Stimulated activated CD4-positive, alpha-beta T cell treated with anti-CD3 and anti-CD28 coated beads, Interleukin-1b, Interleukin-23, amount 100 ng/mL, for 48 hours (primary cell): ENCODE measurements at places on chromosomes 11 and 22.

DNA sequence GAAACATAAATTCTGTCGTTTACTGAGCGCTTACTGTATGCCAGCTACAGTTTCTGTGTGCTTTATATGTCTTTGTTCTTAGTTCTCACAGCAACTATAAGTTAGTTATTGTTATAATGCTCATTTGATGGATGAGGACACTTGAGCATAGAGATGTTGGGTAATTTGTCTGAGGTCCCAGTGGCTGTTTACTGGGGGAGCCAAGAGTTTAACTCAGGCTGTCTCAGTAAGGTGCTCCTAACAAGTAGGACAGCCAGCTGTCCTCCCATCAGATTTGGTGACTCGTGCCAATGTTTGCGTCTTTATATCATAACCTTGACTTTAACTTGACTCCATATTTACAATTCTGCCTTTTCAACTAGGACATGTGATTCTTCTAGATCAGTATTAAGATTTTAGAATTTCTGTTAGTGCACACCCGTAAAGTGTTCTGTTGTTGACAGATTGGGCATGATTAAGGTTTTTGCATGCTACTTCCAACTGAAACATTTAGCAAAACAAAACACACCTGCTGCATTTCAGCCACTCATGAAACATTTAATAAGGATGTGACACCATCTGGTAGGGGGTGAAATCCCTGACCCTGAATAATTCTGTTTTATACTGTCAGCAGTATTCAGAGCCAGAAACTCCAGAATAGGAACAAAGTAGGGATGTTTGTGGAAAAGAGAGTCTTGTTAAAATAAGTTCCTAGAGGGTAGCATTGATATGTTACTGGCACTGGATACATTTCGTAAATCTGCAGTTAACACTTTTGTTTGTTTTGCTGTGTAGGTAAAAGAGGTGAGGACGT, 1.9 kb downstream of the REXO2 start:
- no peak for DNase-seq

- no peak for DNase-seq
These were observed 717.8 kb downstream of the JRKL start for GRCh38 chr11:97107604-97108003.

DNA sequence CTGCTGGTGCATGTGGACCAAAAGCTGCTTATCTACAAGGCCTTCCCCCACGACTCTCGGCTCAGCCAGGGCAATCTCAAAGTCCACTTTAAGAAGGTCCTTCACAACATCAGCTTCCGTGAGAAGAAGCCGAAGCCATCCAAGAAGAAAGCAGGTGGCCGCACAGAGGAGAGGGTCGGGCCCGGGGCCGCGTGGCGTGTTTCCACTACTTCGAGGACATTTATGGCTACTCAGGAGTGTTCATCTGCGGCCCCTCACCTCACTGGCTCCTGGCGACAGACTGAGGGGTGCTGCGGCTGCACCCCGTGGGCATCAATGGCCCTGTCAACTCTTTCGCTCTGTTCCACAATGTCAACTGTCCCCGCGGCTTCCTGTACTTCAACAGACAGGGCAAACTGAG, 16.2 kb upstream of the SLC5A4 start:
- no peak for DNase-seq

- DNase-seq: no peak
These were observed 1.5 kb upstream of the JAML start for GRCh38 chr11:118226296-118226695.

- no peak for DNase-seq
These were observed 107.4 kb downstream of the SGSM3 start for GRCh38 chr22:40477683-40478337.

DNA sequence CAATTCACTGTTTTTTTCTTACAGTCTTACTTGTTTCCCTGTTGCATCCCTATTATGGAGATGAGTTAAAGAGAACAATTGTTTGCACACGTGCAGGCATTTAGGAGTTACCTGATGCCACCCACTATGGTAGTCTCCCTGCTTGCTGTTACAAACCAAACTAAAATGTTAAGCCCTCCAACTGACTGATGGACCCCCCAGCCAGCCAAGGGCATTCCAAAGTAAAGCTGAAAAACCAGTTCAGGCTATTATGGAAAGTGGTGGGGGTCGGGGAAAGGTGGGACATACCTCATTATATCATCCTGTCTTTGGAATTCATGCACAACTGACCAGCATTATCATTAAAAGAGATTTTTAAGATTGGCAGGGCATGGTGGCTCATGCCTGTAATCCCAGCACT, 47.0 kb upstream of the GNAZ start:
- no peak for DNase-seq

DNA sequence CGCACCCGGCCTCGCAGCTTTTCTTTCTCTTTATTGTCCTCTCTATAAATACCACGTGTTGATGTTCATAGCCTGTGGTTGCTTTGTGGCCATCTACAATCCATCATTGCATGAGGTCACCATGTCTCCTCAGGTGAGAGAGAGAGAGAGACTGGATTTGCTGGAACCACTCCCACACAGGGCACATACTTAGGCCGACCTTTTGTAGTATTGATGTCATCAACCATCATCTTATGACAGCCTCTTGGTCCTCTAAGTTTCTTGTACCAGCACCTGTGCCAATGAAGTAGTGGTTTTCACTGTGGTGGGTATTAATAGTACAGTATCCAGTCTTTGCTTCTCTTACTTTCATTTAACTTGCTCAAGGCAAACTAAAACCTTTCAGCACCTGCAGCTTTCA, 22.8 kb upstream of the P2RY6 start:
- no peak for DNase-seq

- no peak for DNase-seq
These were observed 33.7 kb upstream of the B3GAT1 start for GRCh38 chr11:134445601-134446325.

- no peak for DNase-seq
These were observed 40.7 kb upstream of the RTL6 start for GRCh38 chr22:44538518-44539315.

DNA sequence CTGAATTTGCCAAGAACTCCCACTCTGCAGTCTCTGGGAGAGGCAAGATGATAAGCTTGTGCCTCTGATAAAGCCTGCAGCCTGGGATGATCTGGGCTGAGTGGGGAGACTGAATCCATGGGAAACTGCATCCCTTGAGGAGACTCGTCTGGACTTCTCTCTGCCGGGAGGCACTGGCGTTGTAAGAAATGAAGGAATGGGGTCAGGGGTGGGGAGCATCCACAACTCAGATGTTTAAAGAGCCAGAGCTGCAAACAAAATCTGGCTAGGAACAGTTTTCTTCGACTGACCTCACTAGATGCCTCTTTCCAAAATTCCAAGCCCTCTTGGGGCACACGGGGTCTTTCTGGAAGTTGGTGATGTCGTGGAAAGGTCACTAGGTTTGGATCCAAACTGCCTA, 64.4 kb downstream of the SPON1 start:
- DNase-seq: no peak

- no peak for DNase-seq
These were observed 40.6 kb downstream of the CD44 start for GRCh38 chr11:35179466-35180135.

GRCh38 chr11:108220721-108221336, 1.6 kb downstream of the NPAT start:
- DNase-seq: no peak

DNA sequence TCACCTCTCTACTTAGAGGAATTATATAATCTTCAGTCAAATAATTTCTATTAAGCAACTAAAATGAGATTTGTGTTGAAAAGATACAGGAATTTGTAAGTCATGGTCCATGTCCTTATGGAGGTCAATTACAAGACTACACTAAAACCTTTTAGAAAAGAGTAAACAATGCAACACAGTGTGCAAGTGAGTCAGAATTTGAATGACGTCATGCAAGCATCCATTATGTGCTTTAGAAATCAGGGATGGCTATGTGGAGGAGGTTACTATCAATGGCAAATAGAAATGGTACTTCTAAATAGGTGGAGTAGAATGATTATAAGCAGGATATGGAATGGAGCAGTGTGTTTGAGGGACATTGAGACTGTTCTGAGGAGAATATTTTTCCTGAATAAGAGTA, 16.6 kb downstream of the OR10D3 start:
- DNase-seq: no peak

- DNase-seq: peak; percentile 61
These were observed at the start of gene HTATIP2 for GRCh38 chr11:20363500-20364340. Gene HTATIP2, plus strand, starts transcription at chr11:20363714. Its CDS starts 524 bp downstream, at chr11:20364238.

DNA sequence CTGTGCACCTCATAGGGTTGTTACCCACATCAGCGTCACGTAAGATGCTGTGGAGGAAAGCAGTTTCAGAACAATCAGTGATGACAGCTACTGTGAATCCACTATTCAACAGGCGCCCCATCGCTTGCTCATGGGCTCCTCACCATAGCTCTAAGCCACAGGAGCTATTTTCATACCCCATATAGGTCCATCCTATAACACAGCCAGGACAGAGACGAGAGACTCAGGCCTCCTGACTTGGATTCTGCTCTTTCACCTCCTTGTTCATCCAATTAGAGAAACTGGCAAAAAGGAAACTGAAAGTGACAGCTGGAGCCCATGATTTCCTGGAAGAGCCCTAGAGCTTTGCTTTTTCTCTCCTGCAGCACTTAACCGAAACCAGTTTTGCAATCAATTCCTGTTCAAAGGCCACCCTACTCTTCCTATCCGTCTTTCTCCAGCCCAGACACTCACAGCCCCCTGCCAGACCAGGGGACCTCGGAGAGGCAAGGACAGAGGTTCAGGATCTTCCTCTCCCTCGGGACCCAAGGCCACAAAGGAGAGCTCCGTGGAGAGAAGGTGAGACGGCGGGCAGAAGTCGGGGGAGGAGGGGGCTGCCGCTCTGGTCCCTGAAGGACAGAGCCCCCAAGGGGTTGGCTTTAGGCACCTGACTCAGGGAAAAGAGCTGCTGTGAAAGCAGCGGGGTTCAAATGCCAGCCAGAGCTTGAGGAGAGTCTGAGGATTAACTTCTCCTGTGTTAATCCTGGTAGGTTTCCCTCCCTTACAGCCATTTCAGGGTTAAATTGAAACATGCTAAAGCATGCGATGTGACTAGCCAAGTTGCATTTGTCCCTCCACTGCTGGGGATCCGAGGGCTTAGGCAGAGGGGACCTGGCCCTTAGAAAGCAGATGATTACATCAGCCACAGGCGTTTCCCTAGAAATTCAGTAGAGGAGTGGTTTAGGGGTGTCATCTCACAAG, at the start of gene APOL6:
APOL6 (plus strand) TSS at position 381 of the 960 bp plus-strand sequence. CDS start 7,980 bp downstream, outside the sequence.
- peak; percentile 70 for DNase-seq

GRCh38 chr11:103682318-103683184, 353.9 kb upstream of the DDI1 start:
- DNase-seq: peak; percentile 30

- DNase-seq: no peak
These were observed 1649.1 kb downstream of the LRRC4C start for GRCh38 chr11:39810358-39810757.

DNA sequence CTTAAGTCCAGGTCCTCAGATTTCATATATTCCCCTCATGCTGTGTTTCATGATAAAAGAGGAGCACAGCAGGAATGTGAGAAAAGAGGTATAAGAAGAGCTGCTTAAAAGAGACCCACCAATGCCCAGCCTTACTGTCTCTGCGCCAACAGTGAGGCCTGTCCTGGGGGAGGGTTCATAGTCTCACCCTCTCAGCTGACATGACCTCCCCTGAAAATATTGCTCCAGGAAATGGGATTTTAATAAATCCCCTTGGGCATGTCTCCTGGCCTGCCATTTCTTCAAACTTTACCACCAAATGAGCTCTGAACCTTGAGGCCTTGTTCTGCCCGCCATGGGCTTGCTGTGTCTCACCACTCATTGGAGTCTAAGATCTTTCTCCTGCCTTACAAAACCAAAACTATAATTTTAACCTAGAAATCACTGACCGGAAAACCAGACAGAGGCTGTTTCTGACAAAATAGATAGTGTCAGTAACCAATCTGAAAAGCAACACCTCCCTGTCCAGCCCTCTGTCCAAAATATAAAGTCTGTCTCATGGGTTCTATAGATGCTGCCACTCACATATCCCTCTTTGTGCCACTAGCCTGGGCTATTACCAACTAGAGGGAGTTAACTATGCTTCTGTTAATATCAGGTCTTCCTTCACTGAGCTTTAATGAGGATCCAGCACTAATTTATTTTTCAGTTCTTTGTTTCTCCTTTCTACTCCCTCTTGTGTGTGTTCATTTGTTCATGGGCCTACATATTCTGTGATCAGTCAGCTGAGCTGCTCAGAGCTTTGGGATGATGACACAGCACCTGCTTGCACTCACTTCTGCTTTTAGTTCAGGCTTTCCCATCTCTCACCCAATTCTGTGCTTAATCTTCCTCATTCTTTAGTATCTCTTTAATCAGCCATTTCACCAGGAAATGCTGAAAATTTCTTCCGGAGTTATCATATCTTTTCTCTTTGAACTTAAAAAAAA, at the start of gene OR2AG2:
OR2AG2 (minus strand) TSS at position 51 of the 968 bp plus-strand sequence. CDS start 3,019 bp downstream, outside the sequence.
- DNase-seq: no peak

GRCh38 chr11:79308429-79308828, 132.4 kb downstream of the TENM4 start:
- no peak for DNase-seq

DNA sequence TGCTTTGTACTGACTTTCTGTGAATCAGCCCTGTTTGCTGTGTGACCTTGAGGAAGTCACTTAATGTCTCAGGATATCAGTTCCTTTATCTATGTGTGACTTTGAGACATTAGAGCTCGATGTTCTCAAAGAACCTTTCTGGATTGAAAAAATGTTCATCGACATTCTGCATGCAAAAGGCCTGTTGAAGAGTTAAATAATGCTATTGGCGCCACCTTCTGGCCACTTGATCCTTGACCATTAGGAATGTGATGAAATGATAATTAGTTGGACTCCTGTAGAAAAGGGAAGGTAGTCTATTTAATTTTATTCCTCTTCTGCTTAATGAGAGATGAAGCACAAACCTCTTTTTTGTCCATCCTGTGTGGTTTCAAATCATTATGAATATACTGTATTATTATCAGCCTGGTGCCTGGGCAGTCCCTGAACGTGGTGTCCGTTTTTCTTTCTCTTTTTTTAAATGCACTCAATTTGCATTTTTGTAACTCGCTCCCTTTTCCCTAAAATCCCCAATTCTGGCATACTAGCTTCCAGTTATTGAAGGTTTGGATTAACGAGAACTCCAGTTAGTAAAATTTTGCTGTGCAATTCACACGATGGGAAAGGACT, 20.7 kb downstream of the ELF5 start:
- DNase-seq: peak; percentile 27

- DNase-seq: no peak
These were observed 418.0 kb downstream of the SHANK2 start for GRCh38 chr11:70834277-70834940.

DNA sequence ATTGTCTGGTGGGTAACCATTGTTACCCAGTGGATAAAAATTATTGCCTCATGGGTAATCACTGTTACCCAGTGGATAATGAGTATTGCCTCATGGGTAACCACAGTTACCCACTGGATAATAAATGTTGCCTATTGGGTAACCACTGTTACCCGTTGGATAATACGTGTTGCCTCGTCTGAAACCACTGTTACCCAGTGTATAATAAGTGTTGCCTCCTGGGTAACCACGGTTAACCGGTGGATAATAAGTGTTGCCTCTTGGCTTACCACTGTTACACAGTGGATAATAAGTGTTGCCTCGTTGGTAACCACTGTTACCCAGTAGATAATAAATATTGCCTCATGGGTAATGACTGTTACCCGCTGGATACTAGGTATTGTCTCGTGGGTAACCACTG, 20.9 kb upstream of the NXPE4 start:
- no peak for DNase-seq

GRCh38 chr22:22711532-22711913, 67.1 kb downstream of the GGTLC2 start:
- no peak for DNase-seq

GRCh38 chr22:49608228-49608627, 219.4 kb downstream of the BRD1 start:
- no peak for DNase-seq
